ENCODE measurements at places on chromosomes 6 and 20. TPM values are rescaled to one million over a fixed set of nuclear protein-coding genes. Genes with fewer than 3 reads are reported as not detected.

DNA sequence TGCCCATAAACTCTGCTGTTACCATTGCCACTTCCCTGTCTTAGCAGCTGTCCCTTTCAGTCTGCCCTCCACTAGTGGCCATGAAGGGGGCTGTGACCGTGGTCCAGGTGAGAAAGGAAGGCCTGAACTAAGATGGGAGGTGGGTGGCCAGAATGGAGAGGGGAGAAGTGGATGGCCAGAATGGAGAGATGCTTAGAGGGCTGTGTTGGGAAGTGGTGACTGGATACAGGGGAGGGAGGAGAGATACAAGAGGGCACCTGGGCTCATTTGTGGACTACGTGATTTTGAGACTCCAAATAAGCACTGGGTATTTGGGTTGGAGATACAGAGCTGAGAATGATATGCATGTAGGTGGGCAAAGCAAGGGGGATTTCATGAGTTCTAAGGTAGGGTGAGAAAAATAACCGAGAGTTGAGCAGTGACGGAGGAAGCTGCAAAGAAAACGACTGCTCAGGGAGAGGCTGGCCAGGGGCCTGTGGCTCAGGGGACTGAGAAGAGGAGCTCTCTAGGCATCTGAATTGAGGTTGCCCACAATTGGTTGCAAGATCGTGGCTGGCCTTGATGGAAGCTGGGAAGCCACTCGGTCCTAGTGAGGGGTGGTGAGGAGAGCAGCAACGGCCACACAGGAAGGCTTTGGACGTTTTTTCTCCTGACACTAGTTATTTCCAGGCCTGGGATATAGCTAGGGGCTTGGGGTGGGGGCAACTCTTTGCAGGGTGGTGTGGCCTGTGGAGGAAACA lies 36.9 kb downstream of the PANK2 start:
- peak overlapping the region; percentile 1 for H3K27ac ChIP-seq
- DNase-seq, result no peak
- H3K4me3 ChIP-seq, result no peak overlapping the region
- H3K4me1 ChIP-seq, result 0 out of 2 replicates have a peak, but pooled peaks cover 3% of the 10 kb centered on the region

The FRMD1 gene
- 0.07 TPM for total RNA-seq

DNA sequence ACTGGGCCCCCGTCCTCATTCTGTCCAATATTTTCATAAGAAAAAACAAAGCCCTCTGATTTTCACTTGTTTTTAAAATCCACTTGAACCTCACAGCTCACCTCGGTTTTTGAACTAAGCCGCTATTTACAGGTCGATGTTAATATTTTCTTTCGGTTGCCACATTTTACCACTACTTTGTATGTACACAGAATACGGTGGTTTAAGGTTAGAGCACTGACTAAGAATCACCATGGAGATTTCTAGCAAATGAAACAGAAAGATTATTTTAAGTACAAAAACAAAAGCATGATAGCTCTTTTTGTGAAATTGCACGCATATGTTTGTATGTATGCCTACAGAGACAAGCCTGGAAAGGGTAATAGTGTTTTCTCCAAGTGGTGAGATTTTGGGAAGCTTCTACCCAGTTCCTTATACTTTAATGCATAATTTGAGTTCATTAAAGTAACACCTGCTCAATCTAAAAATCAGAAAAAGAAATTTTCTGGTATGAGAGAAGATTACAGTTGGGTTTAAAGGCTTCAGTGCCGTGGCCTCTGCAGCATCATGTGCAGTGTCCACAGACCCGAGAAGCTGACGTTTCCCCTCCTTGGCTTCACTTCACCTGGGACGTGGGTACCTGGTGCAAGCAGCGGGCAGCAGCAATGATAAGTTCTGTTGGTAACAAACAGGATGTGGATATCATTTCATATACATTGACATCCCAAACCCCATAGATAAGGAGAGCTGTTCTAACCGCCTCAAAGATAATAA lies 144.0 kb downstream of the UST start:
- no peak overlapping the region for H3K27ac ChIP-seq
- no peaks in the 10 kb centered on the region for H3K36me3 ChIP-seq
- H3K4me3 ChIP-seq, result no peak overlapping the region
- H3K27me3 ChIP-seq, result no peaks in the 10 kb centered on the region
- no peaks in the 10 kb centered on the region for H3K4me1 ChIP-seq
- DNase-seq, result no peak

GRCh38 chr6:17393892-17394631 lies 667 bp downstream of the CAP2 start:
- peak overlapping the region; percentile 89 for H3K4me3 ChIP-seq
- DNase-seq, result peak; percentile 73
- peaks cover 10% of the 10 kb centered on the region for H3K4me1 ChIP-seq
- H3K27ac ChIP-seq, result peak overlapping the region; percentile 96
- H3K27me3 ChIP-seq, result no peaks in the 10 kb centered on the region

DNA sequence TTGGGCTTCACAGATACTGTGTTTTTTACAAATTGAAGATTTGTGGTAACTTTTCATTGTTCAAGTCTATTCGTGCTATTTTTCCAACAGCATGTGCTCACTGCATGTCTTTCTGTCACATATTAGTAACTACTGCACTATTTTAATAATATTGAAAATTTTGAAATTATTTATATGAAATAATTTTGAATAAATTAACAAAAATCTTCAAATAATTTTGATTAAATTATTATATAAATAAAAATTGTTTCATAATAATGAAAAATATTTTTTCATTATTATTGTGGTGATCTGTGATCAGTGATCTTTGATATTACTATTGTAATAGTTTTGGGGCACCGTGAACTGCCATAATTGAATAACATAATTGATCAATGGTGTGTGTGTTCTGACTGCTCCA lies 204.1 kb downstream of the OGFRL1 start:
- no peaks in the 10 kb centered on the region for H3K36me3 ChIP-seq
- H3K4me3 ChIP-seq, result no peak overlapping the region
- peaks cover 52% of the 10 kb centered on the region for H3K4me1 ChIP-seq
- no peaks in the 10 kb centered on the region for H3K27me3 ChIP-seq
- H3K27ac ChIP-seq, result no peak overlapping the region

DNA sequence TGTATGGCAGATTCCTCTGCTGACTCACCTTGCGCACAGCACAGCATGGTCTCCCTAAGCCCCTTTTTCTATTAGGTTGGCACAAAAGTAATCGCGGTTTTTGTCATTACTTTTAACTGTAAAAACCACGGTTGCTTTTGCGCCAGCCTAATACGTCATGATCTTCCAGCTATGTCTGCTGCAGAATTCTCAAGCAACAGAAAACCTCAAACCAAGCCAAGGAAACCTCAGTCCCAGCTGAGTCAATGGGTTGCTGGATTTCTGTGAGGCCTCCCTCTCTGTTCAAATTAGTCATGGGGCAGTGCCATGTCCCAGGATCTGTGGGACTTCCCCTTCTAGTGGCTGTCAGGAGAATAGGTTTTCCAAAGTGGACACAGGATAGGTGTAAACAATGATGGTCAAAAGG lies 15.7 kb upstream of the ENPP1 start:
- no peaks in the 10 kb centered on the region for H3K27me3 ChIP-seq
- H3K4me3 ChIP-seq, result no peak overlapping the region
- no peak overlapping the region for H3K27ac ChIP-seq
- no peaks in the 10 kb centered on the region for H3K36me3 ChIP-seq
- no peak for DNase-seq

- no peak for DNase-seq
- H3K27ac ChIP-seq, result no peak overlapping the region
- no peak overlapping the region for H3K4me3 ChIP-seq
- no peaks in the 10 kb centered on the region for H3K27me3 ChIP-seq
- H3K4me1 ChIP-seq, result peaks cover 8% of the 10 kb centered on the region
These were observed 53.5 kb upstream of the GCLC start for GRCh38 chr6:53598265-53598907.

- H3K36me3 ChIP-seq, result no peaks in the 10 kb centered on the region
- H3K4me3 ChIP-seq, result no peak overlapping the region
- no peak overlapping the region for H3K27ac ChIP-seq
- H3K4me1 ChIP-seq, result peaks cover 17% of the 10 kb centered on the region
- DNase-seq, result no peak
- no peaks in the 10 kb centered on the region for H3K27me3 ChIP-seq
These were observed 3.7 kb downstream of the TJAP1 start for GRCh38 chr6:43481075-43481474.

GRCh38 chr6:11219400-11219834 lies 13.1 kb downstream of the NEDD9 start:
- peaks cover 32% of the 10 kb centered on the region for H3K4me1 ChIP-seq
- H3K27ac ChIP-seq, result peak overlapping the region; percentile 69
- no peak overlapping the region for H3K4me3 ChIP-seq
- no peaks in the 10 kb centered on the region for H3K27me3 ChIP-seq

DNA sequence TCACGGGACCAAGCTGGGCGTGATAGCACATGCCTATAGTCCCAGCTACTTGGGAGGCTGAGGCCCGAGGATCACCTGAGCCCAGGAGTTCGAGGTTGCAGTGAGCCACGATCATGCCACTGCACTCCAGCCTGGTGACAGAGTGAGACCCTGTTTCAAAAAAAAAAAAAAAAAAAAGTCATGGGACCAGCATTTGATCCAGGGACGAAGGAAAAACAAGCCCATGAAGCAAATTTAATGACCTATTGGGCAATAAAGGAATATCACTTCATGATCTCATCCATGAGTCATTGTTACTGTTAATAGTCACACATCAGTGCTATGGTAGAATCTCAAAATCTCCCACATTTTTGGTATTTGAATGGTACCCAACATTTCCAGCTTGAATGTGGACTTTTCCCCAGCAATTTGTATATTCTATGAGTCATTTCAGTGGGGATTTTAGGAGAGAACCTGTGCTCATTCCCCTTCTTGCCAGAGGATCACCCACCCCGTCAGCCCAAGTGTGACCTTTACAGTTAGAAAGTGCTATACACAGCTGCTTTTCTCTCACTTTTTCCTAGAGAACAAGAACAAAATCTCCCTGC lies 8.5 kb upstream of the SOD2 start:
- no peak for DNase-seq
- no peak overlapping the region for H3K27ac ChIP-seq
- H3K4me1 ChIP-seq, result no peaks in the 10 kb centered on the region
- no peaks in the 10 kb centered on the region for H3K27me3 ChIP-seq

DNA sequence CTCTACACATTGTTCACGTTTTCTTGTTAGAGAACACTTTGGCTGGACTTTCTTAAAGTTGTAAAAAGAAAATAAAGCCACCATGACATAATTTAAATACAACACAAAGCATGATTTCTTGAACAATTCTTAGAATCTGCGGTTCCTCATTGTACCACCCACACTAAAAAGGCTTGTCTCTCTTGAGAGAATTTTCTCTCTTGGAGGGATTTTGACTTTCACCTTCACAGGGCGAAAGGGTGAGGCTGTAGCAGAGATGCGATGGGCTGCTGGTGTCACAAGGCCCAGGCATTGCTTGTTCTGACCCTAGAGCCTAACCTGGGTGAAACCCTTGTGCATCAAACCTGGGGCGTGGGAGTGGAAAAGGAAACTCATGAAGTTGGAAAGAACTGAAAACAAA lies 122.7 kb upstream of the RIPOR2 start:
- H3K27ac ChIP-seq, result no peak overlapping the region
- H3K4me3 ChIP-seq, result no peak overlapping the region
- H3K27me3 ChIP-seq, result no peaks in the 10 kb centered on the region
- no peaks in the 10 kb centered on the region for H3K36me3 ChIP-seq
